HCT116 (cell line): ENCODE measurements at places on chromosomes 1 and 21. TPM values are rescaled to one million over a fixed set of nuclear protein-coding genes. Genes with fewer than 3 reads are reported as not detected.
A peak's percentile ranks its signal among the peaks of the same experiment; 100 is the strongest.

Gene IFFO2
- 15.6 TPM for total RNA-seq

Gene AUNIP
- 12.1 TPM for total RNA-seq

Gene SRGAP2B
- total RNA-seq: 31.2 TPM

Gene LCE1B
- not detected for total RNA-seq

DNA sequence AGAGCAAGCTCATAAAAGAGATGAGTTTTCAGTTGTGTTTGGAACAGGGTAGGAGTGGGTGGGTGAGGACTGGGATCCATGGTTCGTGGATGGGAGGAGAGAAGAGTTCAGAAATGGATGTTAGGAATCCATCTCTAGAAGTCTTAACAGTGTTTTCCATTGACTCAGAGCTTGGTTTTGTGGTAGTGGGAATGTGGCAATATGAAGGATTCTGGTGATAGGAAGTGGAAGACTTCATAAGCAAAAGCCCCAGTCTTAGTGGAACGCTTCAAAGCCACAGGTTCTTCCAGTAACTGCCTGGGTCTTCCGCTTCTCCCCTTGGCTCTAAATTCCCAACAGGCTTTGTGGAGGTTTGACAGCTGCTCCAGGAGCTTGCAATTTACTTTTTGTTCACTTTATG is 167.9 kb downstream of the KCNJ6 start:
- DNase-seq: no peak

DNA sequence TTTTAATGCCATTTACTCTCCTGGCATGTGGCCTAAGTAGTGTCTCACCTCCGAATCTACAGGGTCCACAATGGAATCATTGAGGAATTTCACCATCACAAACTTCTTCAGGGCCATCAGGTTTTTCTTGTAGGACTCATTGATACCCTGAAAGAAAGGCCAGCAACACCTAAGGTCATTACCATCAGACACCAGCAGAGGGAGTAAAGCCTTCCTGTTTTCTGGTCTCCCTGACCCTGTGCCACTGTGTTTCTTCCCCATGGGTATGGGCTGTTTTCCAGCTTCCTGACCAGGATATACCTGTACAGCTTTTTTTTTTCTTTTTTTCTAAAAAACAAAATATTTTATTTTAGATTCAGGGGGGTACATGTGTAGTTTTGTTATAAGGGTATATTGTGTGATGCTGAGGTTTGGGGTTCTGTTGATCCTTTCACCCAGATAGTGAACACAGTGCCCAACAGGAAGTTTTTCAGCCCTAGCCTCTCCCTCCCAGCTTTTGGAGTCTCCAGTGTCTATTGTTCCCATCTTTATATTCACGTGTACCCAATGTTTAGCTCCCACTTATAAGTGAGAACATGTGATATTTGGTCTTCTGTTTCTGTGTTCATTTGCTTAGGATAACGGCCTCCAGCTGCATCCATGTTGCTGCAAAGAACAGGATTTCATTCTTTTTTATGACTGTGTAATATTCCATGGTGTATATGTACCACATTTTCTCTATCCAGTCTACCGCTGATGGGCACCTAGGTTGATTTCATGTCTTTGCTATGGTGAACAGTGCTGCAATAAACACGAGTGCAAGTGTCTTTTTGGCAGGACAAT is 18.3 kb downstream of the PPT1 start:
- peak; percentile 41 for DNase-seq

- no peak for DNase-seq
These were observed 316.9 kb upstream of the SGIP1 start for GRCh38 chr1:66217021-66217420.

GRCh38 chr1:53738205-53739108 is 507 bp downstream of the GLIS1 start:
- no peak for DNase-seq

GRCh38 chr21:30340714-30341573 is 3.5 kb upstream of the KRTAP27-1 start:
- peak; percentile 3 for DNase-seq

DNA sequence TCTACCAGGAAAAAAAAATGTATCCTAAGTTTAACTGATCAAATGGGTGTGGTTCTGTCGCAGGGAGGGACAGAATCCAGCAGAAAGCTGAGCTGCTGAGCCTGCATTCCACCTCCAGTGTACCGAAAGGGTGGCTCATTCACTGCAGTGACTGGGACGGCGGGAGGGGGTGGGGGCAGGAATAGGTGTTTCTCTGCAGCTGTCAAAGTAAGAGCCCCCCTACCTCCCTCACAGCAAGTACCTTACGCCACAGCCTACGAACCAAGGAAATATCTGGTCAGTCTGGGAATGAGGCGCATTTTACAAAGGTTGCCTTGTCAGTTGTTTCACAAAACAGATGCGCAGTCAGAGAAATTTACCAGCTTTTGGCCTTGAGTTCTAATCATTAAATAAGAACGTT is 1.7 kb downstream of the S100B start:
- no peak for DNase-seq

- no peak for DNase-seq
These were observed 27.4 kb upstream of the COQ8A start for GRCh38 chr1:226912587-226913176.

GRCh38 chr21:43924421-43925095 is 59.5 kb downstream of the AGPAT3 start:
- DNase-seq: no peak

DNA sequence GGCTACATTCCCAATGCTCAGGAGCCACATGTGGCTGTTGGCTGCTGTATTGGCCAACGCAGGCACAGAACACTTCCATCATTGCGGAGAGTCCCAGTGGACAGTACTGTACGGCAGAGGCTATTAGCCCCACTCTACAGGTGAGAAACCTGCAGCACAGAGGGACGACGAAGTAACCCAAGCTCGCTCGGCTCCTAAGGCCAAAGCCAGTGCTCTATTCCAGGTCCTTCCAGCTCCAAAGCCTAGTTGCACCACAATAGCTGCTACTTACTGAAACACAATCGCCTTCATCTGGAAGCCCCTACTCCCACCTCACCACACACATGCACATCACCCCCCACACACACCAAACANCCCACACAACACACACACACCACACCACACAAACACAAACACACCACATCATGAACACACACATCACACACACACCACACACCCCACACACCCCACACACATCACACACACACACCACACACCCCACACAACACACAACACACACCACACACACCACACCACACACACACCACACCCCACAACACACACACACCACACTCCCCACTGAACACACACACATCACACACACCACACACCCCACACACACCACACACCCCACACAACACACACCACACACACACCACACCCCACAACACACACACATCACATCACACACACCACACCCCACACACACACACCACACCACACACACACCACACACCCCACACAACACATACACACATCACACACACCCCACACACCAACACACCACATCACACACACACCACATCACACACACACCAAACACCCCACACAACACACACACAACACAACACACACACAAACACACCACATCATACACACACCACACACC is 3.2 kb downstream of the LYPD8 start:
- no peak for DNase-seq

- DNase-seq: no peak
These were observed 4.6 kb downstream of the S100A9 start for GRCh38 chr1:153362187-153362775.
